ENCODE measurements at places on chromosomes 3 and 15. TPM values are rescaled to one million over a fixed set of nuclear protein-coding genes. Genes with fewer than 3 reads are reported as not detected.

The ESYT3 gene
- 2.0 TPM for total RNA-seq

DNA sequence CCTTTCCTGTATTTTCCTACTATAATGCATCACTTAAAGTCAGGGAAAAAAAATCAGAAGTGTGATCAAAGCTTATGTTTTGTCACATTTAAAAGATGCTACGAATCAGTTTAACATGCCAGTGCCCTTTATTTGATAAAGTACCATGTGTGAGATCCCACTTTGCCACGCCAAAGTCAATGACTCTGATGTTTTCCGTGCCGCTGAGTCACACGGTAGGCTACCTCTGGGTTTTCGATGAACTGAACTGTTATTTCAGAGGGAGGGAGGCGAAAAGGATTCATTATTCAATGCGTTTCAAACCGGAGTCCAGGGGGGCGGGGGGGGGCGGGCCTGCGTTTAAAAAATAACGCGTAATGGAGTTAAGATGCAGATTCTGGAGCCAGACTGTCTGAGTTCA lies 203.0 kb downstream of the ABHD5 start:
- no peak for DNase-seq

DNA sequence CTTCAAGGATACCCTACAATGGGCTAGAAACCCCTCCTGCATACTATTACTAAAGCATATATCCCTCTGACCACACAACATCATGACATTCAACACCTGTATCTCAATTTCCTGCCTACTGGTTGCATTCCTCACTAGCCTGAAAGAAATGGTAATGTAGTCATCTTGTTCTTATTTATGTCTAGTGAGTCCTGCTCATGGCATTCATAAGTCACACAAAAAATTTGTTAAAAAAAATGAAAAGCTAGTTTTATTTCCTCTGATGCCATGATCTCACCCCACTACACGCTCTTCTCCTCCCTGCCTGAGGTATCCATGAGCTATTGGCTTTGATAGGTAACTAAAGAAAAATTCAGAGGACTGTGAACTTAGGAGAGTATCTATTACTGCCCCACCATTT lies 284.5 kb downstream of the ZNF385D start:
- no peak for DNase-seq

GRCh38 chr3:183537295-183537730 lies 18.2 kb downstream of the KLHL6 start:
- no peak for DNase-seq

Data from vagina (tissue), 2 donors.